Activated T-cell treated with anti-CD3 and anti-CD28 coated beads, Interleukin-2, amount 50 U/mL, for 48 hours (primary cell): ENCODE measurements at places on chromosomes 1 and 21.
A peak's percentile ranks its signal among the peaks of the same experiment; 100 is the strongest.

- no peak for DNase-seq
Measured at GRCh38 chr1:84141182-84142003, 2.7 kb upstream of the PRKACB start.

GRCh38 chr1:226978432-226979114 is 38.5 kb downstream of the COQ8A start:
- no peak for DNase-seq

- DNase-seq, result no peak
Measured at GRCh38 chr1:54559111-54559548, 11.1 kb downstream of the ACOT11 start.

- DNase-seq, result no peak
Measured at GRCh38 chr1:243287123-243287460, 31.3 kb downstream of the SDCCAG8 start.

DNA sequence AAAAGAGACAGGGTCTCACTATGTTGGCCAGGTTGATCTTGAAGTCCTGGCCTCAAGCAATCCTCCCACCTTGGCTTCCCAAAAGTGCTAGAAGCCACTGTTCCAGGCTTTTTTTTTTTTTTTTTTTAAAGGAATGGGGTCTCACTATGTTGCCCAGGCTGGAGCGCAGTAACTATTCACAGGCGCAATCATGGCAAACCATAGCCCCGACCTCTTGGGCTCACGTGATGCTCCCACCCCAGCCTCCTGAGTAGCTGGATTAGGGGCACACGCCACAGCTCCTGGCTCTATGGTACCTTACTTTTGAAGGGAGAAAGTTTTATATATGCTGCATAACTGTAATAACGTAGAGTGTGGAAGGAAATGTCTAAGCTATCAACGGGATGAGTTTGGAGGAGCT is 5.7 kb upstream of the ATP13A2 start:
- no peak for DNase-seq

- peak; percentile 79 for DNase-seq
Measured at GRCh38 chr21:44065428-44065827, 41.8 kb upstream of the PWP2 start.

- DNase-seq, result no peak
Measured at GRCh38 chr1:56404561-56405030, 174.8 kb downstream of the PLPP3 start.

- no peak for DNase-seq
Measured at GRCh38 chr21:32279377-32279680, 480 bp upstream of the MIS18A start.

- DNase-seq, result no peak
Measured at GRCh38 chr1:221503268-221503667, 238.6 kb downstream of the DUSP10 start.

DNA sequence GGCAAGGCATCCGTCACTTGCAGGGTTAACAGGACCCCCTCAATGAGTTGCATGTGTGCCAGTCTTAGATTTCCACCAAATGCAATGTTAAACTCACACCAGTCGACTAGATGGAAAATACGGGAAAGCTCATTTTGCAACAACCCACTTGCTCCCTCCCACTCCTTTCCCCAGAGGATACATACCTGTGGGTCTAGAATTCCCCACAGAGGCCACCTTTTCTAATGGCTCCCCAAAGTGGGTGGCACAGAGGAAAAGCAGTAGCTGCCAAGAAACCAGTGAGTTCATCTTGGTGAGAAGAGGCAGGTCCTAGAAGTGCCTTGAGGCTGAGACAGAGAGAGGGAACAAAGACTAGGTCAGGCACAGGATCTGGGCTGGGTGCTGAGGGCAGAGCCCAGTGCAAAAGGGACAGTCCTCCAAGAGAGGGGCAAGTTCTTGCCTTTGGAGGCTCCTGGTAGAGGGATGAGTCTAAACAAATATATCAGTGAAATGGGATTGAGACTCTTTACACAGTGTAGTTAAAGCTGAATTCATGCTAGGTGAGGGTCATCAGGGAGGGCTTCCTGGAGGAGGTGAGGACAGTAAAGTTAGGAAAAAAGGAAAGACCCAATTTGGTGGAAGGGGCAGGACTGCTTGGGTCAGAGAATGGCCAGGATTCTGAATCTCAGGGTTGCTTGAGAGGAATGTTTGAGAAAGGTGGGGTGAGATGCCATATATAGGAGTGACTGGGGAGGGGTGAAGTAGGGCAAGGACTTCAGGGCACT is 3.5 kb downstream of the KISS1 start:
- DNase-seq, result no peak

- no peak for DNase-seq
Measured at GRCh38 chr1:239807361-239807760, 284.3 kb upstream of the FMN2 start.

- no peak for DNase-seq
Measured at GRCh38 chr1:55585402-55585792, 370.2 kb upstream of the USP24 start.

DNA sequence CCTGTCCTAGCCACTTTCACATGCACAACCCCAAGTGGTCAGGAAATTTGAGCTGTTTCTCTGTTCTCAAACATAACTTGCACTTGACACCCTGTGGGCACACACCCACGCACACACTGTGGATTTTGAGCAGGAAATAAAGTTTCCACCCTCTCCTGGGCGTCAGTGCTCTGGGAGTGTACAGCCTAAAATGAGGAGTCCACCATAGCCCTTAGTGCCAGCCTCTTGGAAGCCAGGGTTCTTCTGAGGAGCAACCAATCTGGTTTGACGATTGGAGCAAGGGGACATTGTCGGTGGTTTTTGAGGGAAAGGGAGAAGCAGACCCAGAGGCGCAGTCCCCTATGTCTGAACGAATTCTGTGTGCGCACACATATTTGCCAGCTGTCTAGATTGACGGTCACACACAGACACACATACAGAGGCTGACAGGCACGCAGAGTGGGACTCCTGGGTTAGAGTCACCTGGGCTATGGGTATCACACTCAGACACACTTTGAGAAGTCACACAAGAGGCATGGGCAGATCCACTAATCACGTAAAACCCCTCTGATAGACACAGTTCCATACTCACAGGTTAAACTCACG is 2.7 kb downstream of the DMBX1 start:
- peak; percentile 35 for DNase-seq

- DNase-seq, result no peak
Measured at GRCh38 chr21:35226968-35227744, 178.1 kb upstream of the RUNX1 start.

- DNase-seq, result no peak
Measured at GRCh38 chr1:20124456-20125057, 5.2 kb upstream of the PLA2G2D start.

GRCh38 chr1:2400950-2401649 is 9.5 kb downstream of the RER1 start:
- DNase-seq, result no peak

- DNase-seq, result no peak
Measured at GRCh38 chr1:233386336-233386735, 58.8 kb downstream of the MAP3K21 start.

- no peak for DNase-seq
Measured at GRCh38 chr1:204730826-204731459, 45.4 kb upstream of the LRRN2 start.

DNA sequence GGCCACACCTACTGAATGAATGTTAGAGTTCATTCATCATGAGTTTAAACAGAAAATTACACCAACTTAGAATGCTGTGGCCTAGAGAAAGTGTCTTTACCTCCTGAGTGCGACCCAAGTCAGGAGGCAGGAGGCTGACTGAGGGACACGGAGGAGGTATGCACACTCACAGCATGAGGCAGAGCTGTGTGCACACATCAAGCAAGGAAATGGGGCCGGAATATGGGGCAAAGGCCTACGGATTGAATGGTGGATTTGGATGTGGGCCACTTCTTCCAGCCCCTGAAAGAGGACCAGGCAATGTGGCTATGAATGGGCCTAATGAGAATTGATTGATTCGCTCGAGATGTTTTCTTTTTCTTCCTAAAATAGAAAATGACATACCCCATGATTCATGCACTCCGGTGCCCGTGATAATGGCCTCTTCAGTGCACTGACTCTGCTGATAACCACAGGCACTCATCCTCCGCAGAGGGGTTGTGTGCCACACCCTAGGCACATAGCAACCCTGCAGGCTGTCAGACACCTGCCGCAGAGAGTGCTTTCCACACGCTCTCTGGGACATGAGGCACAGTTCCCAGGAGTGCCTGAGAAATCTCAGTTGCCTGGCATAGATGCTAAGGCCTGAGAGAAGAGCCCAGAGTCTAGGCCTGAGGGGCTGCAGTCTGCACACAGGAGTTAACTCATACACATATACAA is 155.5 kb downstream of the GLUL start:
- no peak for DNase-seq

GRCh38 chr1:158607296-158607695 is 2.2 kb downstream of the OR10Z1 start:
- no peak for DNase-seq

- DNase-seq, result no peak
Measured at GRCh38 chr1:39268112-39268581, 63.7 kb downstream of the MACF1 start.

DNA sequence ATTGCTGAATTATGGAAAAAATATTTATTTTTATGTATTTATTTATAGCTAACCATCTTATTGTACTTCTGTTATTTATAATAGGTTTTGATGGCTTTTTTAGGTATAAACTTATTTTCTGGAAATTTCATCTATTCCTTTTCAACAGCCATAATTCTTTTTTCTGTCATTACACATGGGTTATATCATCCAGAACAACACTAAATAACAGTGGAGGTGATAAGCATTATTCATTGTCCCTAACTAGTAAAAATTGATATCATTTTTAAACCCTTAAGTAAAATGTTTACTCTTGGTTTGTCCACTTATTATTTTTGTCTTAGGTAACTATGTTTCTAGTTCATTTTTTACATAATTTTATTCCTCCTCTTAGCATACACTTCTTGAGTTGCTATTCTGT is 309.1 kb downstream of the USH2A start:
- no peak for DNase-seq

GRCh38 chr21:40689840-40690360 is 157.1 kb downstream of the DSCAM start:
- no peak for DNase-seq

DNA sequence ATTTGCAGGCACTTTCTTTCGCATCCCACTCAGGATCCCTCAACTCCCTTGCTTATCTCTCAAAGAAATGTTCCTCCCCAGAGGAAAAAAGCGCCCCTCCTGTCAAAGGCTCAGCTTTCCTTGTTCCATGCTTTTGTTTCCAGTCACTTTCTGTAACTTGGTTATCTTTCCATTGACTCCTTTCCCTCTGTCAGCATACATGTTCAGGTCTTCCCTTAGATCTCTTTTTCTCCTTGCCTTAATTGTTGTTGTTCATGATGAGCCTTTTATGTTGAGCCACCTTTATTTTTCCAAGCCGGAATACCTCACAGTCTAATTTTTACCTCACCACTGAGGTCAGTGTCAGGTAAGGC is 46.5 kb upstream of the PODN start:
- DNase-seq, result no peak

GRCh38 chr1:43367026-43367903 is 546 bp downstream of the ELOVL1 start:
- DNase-seq, result peak; percentile 55

DNA sequence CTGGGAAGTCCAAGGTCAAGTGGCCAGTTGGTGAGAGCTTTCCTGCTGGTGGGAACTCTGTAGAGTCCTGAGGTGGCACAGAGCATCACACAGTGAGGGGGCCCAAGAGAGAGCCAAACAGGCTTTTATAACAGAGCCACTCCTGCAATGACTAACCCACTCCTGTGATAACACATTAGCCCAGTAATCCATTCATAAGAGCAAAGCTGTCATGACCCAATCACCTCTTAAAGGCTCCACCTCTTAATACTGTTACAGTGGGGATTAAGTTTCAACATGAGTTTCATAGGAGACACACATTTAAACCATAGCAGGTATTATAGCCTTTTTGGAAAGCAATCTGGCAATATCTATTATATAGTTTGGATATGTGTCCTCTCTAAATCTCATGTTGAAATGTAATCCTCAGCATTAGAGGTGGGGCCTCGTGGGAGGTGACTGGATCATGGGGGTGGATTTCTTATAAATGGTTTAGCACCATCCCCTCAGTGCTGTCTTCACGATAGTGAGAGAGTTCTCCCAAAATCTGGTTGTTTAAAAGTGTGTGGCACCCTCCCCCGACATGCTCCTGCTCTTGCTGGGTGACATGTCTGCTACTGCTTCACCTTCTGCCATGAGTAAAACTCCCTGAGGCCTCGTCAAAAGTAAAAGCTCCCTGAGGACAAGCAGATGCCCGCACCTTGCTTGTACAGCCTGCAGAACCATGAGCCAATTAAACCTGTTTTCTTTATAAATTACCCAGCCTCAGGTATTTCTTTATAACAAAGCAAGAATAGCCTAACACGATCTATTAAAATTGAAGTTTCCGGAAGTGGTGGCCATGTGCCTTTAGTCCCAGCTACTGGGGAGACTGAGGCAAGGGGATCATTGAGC is 64.5 kb downstream of the CD58 start:
- DNase-seq, result no peak

- no peak for DNase-seq
Measured at GRCh38 chr21:29626801-29627470, 312.9 kb downstream of the GRIK1 start.

- no peak for DNase-seq
Measured at GRCh38 chr1:239363930-239364329, 22.4 kb upstream of the CHRM3 start.

DNA sequence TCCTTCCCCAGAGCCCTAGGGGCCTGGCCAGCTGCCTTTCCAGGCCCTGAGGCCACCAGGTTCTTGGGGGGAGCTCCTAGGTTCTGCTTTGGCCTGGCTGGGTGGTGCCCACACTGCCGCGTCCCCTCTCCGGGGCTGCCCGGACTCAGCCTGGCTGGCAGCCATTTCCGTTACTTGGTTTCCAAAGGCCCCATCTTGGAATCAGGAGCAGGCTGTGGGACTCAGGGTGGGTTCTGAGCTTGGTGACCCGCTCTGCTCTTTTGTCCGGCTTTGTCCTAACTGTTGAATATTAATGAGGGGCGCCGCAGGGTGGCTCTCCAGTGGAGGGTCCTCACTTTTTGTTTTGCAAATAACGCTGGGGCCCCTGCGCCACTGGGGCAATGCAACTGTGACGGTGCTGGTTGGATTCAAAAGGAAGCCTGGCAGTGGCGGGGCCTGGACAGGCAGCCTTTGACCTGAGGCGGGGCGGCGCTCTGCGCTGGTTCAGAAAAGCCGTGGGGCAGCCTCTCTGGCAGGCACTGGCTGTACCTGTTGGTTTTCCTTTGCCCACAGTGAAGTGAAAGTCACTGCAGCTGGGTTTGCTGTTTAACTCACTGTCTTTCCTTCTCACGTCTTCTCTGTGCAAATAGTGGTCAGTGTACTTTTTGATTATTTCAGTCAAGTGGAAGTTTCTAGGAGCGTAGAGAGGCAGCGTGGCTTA is 20.2 kb downstream of the SKI start:
- DNase-seq, result no peak

- DNase-seq, result no peak
Measured at GRCh38 chr1:23393706-23394105, 24.1 kb upstream of the ZNF436 start.

GRCh38 chr1:79089946-79090345 is 83.4 kb upstream of the ADGRL4 start:
- DNase-seq, result no peak

GRCh38 chr1:22340873-22341272 is 110.8 kb upstream of the ZBTB40 start:
- no peak for DNase-seq

- no peak for DNase-seq
Measured at GRCh38 chr1:245396615-245397014, 241.8 kb downstream of the KIF26B start.

- DNase-seq, result no peak
Measured at GRCh38 chr1:172357753-172358385, 62.6 kb upstream of the C1orf105 start.
